ENCODE measurements at places on chromosomes 7 and 10. TPM values are rescaled to one million over a fixed set of nuclear protein-coding genes. Genes with fewer than 3 reads are reported as not detected.

DRGX gene
- total RNA-seq, result not detected

LYZL1 gene
- not detected for total RNA-seq

PRSS37 gene
- not detected for total RNA-seq

SRRM3 gene
- total RNA-seq, result 2.5 TPM

ACTR3C gene
- total RNA-seq, result 5.4 TPM

SUPV3L1 gene
- 18.1 TPM for total RNA-seq

CALD1 gene
- 135 TPM for total RNA-seq

MRC1 gene
- 2.1 TPM for total RNA-seq

EBF3 gene
- total RNA-seq, result 9.5 TPM

AASS gene
- 37.9 TPM for total RNA-seq

MKI67 gene
- total RNA-seq, result 23.2 TPM

GRID2IP gene
- total RNA-seq, result not detected

IGF2BP3 gene
- total RNA-seq, result 15.0 TPM

LRRD1 gene
- total RNA-seq, result under 0.01 TPM

AQP1 gene
- 2.1 TPM for total RNA-seq

ATP6V0E2 gene
- total RNA-seq, result 11.3 TPM

TRPV5 gene
- total RNA-seq, result not detected

PIP gene
- total RNA-seq, result not detected

PSMC2 gene
- 219 TPM for total RNA-seq

NRCAM gene
- 7.0 TPM for total RNA-seq

VKORC1L1 gene
- total RNA-seq, result 12.8 TPM

MARCHF5 gene
- total RNA-seq, result 13.0 TPM

SAMD9L gene
- 26.6 TPM for total RNA-seq

MBL2 gene
- not detected for total RNA-seq

NPSR1 gene
- total RNA-seq, result not detected

NUTM2D gene
- total RNA-seq, result 1.6 TPM

Data from bladder microvascular endothelial cell (primary cell).